ENCODE measurements at places on chromosomes 11 and 22.

DNA sequence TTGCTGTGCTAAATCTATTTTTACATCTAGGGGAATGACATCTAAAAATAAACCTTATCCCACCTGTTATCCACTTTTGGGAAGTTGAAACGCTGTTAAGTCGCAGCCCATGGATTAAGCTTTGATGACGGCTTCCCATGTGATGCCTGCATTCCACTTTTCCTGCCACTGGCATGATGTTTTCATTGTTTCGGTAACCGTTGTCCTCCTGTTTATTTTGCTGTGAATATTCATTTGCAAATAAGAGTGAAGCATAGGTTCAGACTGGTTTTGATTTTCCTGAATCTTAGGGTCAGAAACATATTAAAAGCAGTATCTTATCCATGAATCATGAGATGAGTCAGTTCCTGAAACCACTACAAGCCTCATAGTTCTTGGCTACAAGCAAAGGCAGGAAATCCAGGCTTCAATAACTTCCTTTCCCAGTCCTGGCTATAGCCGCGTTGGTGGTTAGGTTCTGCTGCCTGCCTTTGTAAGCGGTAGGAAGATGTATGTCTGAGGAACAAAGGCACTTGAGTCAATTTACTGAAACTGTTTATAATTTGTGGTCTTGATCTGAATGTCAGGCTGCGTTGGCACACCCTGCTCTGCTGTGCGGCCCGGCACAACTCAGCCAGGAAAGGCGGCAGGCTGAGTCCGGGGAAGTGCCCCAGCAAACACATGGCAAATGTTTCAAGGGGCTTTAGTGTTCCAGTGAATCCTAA, 19.4 kb downstream of the TEAD1 start:
- DNase-seq = peak; percentile 79

DNA sequence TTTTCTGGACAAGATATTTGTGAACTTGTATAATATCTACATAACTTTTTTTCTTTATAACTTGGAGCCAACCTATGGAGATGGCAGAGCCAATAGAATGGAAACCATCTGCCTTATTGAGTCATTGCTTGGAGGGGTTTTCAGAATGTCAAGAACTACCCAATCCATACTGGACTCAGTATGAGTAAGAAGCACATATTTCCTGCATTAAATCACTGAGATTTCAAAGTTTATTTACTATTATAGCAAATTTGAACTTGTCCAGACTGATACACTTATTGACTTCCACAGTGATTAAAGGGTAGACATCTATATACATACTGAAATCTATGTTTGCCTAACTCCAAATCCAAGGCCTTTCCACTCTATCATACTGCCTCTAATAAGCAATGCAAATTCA, 704.0 kb downstream of the KCNA4 start:
- no peak for DNase-seq

DNA sequence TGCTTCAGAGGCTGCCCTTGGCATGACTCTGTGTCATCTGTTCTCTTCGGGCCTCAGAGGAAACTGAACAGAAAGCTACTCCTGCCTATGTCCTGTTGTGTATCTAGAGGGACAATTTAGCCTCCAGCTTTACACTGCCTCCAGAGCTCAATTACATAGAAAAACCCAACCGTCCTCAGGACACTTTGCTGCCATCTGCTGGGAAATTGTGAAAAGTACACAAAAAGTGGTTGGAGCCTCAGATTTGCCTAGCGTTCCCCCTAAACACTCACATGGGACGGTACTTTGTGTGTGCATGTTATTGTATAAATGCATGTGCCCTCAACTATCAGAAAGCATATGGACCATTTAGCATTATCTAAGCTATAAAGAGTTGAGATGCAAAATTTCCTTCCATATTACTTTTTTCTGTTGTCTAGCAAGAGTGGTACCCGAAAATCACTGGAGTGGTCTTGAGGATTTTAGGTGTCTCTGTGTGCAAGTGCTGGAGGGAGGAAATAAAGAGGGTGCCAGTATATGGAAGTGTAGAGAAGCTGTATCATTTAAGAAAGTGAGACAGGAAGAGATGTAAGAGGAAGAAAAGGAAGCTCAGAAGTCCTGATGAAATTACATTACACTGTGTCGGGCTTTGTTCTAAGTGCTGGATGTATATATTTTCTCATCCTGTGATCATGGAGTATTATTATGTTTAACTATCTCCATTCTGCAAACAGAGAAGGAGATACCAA, 8.7 kb upstream of the MS4A4E start:
- peak; percentile 79 for DNase-seq

DNA sequence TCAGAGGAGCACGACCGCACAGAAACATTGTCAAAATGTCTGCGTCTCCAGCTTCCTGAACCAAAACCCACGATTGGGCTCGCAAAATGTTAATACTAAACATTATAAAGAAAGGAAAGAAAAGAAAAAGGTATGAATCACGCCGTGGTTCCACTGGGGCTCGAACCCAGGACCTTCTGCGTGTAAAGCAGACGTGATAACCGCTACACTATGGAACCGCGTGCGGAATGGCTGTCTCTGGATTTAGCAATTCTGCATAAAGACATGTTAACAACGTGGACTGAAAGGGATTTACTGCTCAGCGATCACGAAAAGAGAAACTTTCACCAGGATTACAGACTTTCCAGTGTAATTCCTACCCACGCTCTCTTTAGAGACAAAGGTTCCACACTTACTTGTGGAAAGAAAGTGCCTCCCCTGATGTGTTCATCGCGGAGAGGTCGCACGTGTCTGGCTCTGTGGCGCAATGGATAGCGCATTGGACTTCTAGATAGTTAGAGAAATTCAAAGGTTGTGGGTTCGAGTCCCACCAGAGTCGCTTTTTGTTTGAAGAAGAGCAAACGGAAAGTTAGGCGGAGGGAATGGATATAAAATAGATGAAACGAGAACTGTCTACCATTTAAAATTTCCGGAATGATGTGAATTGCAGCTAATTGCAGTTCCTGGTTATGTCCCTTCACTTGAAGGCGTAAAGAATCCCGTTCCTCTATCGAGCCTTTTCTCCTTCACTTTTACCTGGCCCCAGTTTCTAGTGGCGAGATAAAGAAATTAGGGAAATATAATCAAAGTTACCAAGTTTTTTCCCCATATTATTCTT, 39.7 kb downstream of the OR4D9 start:
- peak; percentile 93 for DNase-seq

DNA sequence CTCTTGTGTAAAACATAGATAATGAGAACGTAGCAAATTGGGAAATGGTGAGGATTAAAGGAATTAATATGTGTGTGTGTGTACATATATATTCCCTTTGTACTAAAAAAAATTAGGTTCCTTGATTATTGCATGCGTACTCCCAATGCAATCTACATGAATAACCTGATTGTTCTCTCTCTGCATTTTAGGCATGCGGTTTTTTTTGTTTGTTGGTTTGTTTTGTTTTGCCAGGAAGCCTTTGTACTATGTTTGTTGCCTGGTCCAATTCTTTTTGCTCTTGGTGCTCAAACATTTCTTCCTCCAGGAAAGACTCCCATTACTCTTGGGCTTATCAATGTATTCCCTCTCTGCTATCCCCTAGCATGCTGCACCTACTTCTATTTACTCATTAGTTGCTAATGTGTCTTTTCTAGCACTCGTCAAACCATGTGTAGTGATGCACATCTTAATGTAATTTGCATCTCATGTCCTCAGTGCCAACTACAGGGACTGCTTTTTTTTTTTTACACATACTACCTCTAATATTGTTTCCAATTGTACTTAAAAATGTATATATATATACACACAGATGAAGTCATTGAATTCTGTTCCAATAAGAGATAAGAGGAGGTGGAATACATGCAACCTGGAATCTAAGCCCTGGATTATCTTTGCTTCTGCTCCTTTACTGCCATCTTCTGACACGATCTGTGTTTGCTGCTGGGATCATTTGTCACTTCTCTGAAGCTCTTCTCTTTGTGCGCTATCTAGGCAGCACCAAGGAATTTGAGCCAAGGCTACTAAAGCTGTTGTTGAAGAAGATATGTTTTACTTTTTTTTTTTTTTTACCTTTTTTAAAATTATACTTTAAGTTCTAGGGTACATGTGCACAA, 197.2 kb upstream of the ANO3 start:
- no peak for DNase-seq

DNA sequence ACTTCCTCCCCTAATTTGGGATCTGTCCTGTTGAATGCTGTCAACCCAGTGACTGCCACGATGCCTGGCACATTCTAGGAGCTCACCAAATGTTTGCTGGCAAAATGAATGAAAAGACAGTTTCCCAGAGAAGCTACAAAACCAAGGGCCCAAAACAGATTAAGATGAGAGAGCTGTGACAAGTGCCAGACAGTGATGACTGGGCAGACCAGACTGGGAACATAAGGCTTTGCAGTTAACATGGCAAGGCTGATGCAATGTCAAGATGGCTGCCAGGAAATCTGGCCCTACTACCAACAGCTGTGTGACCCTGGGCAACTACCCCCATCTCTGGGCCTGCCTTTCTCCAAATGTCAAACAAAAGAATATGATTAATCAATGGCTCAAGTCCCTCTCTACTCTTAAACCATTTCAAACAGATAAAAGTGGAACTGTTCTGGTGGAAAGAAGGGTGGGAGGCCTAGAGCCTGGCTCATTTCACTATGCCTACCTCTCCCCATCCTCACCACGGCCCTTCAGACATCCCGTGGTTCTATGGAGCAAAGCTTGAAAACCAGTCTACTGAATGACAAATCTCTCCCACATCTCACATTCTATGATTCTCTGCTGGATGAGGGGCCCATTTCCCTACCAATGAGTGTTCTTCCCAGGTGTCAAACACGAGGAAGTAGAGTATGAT, 12.8 kb downstream of the AP1B1 start:
- no peak for DNase-seq

Data from suppressor macrophage treated with lipopolysaccharide for 1 hour (primary cell).